ENCODE measurements at places on chromosomes 4 and X. TPM values are rescaled to one million over a fixed set of nuclear protein-coding genes. Genes with fewer than 3 reads are reported as not detected.

DNA sequence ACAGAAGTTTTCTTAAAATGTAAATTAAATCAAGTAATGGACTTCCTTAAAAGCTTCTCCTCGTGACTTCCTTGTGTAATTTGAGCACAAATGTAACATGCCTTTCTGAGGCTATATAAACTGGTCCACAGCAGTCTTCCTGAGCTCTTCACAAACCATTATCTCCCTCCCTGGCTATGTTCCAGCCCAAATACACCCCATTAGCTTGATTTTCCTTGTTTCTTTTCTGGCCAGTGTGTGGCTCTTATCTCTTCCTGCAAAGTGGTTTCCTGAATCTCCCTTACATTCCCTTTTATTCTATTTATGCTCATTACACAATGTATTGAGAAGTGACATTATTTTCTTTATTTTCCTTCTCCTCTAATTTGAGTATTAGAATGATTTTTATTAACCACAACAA, 1085.3 kb upstream of the PCDH10 start:
- DNase-seq: no peak

GRCh38 chrX:103722505-103722904, 11.8 kb downstream of the TMEM31 start:
- DNase-seq: peak; percentile 79

GRCh38 chr4:173124209-173124865, 44.3 kb upstream of the GALNT7 start:
- no peak for DNase-seq

The CFI gene
- total RNA-seq: not detected
